Panc1 (cell line): ENCODE measurements at places on chromosomes 5 and 9. TPM values are rescaled to one million over a fixed set of nuclear protein-coding genes. Genes with fewer than 3 reads are reported as not detected.

The C8G gene
- total RNA-seq, result 2.9 TPM

The TAF1L gene
- total RNA-seq, result not detected

The TMEM215 gene
- total RNA-seq, result not detected

DNA sequence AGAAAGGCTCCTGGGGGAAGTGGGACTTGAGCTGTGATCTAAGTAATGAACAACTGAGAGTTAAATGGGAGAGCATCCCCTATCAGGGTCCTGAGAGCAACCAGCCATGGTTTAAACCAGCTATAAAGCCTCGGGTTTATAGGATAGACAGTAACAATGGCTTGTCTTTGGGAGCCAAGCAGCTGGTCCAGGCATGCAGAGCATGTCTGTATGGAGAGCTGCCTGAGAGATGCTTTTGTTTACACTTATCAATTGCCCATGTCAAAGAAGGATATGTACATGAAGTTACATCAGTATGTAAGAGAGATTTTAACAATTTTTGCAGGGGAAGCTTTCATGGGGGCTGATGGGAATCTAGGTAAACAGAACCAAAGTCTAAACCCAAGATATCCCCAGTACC, 4.4 kb downstream of the TGFBI start:
- no peak for DNase-seq

GRCh38 chr5:157485811-157486210, 25.8 kb downstream of the NIPAL4 start:
- no peak for DNase-seq

DNA sequence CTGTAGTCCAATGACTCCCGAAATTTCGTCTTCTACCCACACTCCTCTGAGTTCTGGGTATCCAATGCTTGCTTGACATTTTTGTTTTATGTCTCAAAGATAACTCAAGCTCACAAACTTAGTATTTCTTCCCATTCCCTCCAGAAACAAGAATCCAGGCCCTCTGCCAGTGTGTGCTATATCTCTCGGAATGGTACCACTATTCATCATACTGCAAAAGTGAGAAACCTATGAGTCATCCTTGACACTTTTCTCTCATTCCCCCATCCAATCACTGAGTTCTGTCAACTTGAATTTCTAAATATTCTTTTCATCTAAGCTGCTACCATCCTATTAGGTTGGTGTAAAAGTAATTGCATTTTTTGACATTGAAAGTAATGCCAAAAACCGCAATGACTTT, 9.8 kb downstream of the SLC12A2 start:
- no peak for DNase-seq

DNA sequence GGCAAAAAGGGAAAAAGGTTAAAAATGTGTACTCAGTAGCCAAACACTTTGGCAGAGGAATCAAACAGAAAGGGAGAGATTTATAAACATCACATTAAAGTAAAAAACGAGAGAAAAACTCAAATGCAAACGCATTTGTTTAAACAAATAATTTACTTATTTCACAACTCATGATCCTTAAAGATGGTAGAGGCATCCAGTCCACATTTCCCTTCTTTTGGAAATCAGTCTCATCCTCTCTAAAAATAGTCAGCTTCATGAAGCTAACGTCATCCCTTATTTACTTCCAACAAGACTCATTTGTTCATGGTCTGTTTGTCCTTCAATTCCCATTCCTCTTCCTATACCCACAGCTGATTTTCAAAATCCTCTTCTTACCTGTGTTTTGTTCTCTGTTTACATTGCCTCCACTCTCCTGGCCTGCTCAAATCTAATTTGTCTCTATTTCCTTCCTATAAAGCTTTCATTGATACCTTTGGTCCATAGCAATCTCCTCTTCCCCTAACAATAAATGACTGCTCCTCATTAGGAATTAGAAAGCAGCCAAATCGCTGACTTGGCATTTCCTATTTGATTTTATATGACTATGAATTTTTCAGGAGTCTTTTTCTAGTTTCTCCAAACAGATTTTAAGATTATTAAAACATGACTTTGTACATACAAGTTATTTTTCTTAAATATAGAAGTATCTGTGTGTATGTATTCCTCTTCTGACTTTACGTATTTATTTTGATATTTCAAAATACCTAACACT, 805.3 kb downstream of the TLE1 start:
- no peak for DNase-seq

- DNase-seq, result no peak
These were observed 23.5 kb downstream of the KLF9 start for GRCh38 chr9:70390933-70391341.

DNA sequence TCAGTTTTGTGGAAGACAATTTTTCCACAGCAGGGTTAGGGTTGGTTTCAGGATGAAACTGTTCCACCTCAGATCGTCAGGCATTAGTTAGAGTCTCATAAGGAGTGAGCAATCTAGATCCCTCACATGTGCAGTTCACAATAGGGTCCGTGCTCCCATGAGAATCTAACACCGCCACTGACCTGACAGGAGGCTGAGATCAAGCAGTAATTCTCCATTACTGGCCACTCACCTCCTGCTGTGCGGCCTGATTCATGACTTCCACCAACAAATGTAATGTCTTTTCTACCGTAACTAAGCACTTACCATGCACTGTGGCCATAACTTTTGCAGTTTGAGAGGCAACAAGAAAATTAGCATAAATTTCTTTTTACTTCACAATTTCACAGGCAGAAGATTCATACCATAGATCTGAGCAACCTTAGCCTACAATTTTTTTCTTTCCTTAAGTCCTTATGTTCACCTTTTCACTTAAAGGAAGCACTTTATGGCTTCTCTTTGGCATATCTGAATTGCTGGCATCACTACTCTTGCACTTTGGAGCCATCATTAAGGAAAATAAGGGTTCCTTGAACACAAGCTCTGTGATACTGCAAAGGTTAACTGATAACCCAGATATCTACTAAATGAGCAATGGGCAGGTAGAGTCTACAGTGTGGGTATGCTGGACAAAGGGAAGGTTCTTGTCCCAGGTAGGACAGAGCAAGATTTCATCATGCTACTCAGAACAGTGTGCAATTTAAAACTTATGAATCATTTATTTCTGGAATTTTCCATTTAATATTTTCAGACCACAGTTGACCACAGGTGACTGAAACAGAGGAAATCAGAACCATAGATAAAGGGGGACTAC, 83.0 kb upstream of the IFNK start:
- DNase-seq, result no peak

GRCh38 chr5:33291216-33292000, 149.4 kb upstream of the TARS1 start:
- DNase-seq, result no peak

GRCh38 chr9:83071626-83072025, 8.7 kb upstream of the RASEF start:
- no peak for DNase-seq

- no peak for DNase-seq
These were observed 4.8 kb downstream of the CD274 start for GRCh38 chr9:5455181-5455580.

DNA sequence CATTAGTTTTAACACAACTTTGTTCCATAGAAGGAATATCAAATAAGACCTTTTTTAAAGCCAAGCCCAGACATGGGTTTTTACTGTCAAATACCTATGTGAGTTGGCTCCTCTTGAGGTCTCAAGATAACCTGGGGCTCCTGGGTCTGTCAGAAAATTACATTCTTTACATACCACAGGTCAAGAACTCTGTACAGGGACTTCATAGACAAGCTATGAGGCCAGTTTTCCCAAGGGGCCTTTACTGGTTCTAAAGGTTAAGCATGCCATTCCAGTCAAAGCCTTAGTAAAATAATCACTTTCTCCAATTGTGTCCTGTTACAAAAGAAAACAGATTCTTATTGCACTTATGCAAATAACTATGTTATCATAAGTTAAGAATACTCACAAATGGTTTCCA, 15.5 kb upstream of the SMC2 start:
- DNase-seq, result no peak

DNA sequence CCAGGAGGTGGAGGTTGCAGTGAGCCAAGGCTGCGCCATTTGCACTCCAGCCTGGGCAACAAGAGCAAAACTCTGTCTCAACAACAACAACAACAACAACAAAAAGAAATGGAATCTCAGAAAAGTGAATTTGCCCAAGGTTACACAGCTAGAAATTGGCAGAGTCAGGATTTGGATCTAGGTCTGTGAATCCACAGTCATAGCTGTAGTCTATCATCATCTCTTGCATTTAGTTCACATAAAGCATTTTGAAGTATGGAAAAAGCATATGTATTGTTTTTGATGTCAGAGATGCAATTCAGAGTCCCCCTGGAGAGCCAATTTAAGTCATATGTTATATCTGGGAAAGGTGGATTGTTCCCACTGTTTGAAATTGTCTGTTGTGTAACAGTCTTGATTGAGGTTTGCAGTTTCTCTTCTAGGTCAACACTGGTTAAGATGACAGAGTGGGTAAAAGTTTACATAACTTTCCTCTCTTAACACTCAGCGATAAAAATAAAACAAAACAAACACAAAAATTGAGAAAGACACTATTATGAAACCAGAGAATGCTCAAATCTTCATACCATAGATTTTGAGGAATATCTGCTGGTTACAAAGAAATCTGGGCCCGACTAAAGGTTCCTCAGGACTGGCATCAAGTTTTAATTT, 21.5 kb upstream of the GPR21 start:
- no peak for DNase-seq

GRCh38 chr5:135269931-135270421, 129.1 kb downstream of the MACROH2A1 start:
- DNase-seq, result no peak

- DNase-seq, result no peak
These were observed 54.2 kb upstream of the BASP1 start for GRCh38 chr5:17163221-17163620.
